NCI-H460 (cell line): ENCODE measurements at places on chromosomes 11 and 22.

DNA sequence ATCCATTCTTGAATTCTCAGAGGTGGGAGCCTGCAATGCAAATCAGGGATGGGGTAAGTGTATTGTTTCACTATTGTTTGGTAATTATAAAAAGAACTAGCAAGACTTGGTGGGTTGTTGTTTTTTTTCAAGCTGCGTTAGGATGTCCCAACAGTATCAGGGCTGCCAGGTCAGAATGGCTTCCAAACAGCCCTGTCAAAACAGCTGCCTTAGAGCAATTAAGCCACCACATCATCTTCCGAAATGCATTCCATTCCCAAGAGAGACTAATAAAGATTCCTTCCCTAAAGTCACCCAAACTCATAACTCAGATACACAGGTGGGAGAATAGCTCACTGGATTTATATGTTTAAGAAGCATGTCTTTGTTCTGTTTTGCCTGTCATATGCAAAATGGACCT, 23.5 kb downstream of the BBOX1 start:
- DNase-seq: no peak

DNA sequence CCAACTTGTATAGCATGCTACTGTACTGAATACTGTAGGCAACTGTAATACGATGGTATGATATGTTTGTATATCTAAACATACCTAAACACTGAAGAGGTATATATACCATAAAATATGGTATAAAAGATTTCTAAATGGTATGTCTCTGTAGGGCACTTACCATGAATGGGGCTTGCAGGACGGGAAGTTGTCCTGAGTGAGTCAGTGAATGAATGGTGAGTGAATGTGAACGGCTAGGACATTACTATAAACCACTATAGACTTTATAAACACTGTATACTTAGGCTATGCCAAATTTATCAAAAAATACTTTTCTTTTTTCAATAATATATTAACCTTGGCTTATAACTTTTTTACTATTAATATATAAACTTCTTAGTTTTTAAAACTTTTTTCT, 66.8 kb downstream of the ZC3H12C start:
- no peak for DNase-seq

- no peak for DNase-seq
Measured at GRCh38 chr22:41152902-41153301, 52.2 kb upstream of the L3MBTL2 start.

GRCh38 chr11:113470233-113470632, 5.0 kb downstream of the DRD2 start:
- DNase-seq: no peak

GRCh38 chr11:16028419-16028818, 327.9 kb downstream of the SOX6 start:
- DNase-seq: peak; percentile 26

DNA sequence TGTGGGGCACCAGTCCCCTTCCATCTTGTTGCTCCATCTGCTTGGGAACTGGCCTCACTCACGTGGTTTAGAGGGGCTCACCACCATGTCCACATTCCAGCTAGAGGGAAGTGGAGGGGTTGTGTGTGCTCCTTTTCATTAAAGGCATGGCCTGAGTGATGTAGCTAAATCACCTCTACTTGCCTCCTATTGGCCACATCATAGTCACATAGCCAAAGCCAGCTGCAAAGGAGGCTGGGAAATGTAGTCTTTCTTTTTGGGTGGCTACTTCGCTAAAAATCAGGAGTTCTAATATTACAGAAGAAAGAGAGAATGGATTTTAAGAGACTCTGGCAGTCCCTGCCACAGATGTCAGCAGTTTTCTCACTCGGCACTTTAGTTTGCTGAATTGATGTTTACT, 63.0 kb upstream of the ALX4 start:
- DNase-seq: no peak

DNA sequence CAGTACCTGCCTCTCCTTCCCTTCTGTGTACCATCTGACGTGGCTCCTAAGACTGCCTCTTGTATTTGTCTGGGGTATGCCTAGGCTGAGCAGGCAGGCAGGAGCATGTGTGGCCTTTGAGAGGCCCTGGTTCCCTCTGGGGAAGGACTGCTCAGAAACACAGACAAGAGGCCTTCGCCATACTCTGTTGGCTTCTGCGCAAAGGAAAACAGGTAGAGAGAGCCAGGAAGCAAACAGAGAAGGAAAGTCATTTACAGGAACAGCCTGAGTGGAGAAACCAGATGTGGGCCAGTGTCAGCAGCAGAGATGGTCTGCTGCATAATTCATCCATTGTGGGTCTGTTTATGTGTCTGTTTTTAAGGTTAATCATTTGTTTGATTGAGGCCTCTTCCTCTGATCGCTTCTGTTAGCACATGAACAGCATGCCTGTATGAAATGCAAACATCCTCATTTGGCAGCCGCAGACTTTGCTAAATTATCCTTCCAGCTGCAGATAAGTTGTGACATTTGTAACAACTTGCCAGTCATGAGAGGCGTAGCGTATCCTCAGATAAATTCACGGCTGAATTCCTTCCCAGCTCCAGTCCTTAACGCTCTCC, 119.4 kb downstream of the GALNT18 start:
- no peak for DNase-seq

DNA sequence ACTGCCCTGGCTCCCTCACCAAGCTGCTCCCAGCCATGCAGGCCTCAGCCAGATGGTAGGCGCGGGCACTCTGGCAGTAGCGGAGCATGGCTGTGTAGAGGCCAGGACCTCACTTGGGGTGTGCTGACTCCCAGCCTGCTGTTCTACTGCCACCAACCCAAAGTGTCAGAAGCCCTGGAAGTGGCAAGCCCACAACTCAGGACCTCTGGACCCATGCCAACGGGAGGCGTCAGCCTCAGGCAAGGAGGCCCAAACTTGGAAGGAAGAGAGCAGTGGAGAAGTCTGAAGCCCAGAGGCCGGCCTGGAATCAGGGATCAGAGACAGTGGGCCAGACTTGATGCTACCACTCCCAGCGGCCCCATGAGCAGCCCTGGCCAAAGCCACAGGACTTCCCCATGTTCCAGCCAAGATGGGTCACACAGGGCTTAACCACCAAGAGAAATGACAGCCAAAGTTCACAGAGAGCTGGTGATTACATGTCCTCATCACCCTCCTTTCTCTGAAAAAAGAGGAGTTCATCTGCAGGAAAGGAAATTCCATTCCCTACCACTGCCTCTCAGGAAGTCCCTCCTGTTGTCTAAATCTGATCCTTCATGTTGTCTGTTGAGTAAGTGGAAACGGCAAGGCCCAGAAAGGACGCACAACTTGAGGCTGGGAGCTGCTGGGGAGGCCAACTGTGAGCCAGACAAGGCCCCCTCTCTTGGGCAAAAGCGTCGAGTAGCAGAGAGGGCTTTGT, 4.4 kb downstream of the ARRB1 start:
- no peak for DNase-seq

DNA sequence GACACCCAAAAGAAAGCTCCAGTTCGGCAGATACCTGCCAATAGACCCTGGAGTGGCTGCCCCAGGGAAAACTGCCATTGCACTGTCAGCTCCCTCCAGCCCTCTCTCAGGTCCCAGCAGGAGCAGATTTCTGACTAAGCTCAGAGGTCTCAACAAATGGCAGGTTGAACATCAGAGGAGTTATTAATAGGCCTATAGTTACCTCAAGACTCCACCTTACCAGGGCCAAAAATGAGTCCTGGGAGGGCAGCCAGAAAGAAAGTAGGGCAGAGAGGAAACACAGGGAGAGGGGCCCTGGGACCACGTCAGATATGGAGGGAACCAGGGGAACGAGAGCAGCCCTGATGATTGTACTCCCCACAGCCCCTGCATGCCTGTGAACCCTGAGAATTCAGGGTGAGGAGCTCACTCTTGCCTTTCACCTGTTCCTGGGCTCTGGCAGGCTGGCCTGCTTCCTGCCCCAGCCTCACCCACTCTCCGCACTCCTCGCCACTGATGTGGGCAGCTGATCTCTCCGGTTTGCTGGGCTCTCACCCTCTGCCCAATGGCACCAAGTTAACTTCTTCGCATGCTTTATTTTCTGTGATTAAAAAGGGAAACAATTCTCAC, 4.3 kb upstream of the RGL4 start:
- DNase-seq: no peak

GRCh38 chr11:111153194-111153593, 92.3 kb upstream of the POU2AF2 start:
- DNase-seq: no peak

GRCh38 chr11:67584881-67585873, 1.6 kb downstream of the GSTP1 start:
- DNase-seq: no peak

GRCh38 chr11:17459236-17459896, 17.3 kb downstream of the ABCC8 start:
- no peak for DNase-seq

GRCh38 chr11:2122222-2122906, 16.8 kb downstream of the IGF2 start:
- no peak for DNase-seq

DNA sequence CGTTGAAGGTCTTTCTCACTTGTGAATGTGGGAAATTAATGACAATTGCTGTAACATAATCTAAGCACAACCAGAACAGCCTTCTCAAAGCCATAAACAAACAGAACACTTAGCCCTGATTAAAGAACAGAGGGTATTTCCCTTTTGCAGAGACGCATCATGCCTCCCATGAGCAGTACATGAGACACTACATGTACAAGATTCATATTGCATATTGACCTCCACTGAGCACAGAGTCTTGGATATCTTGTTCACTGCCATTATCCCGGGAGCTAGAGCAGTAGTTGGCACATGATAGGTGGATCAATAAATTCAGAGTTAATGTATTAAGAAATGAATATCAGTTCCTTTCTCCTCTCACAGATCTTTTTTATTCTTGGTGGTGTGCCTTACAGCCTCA, 1194.3 kb upstream of the TENM4 start:
- no peak for DNase-seq

GRCh38 chr11:120024046-120024445, 113.9 kb downstream of the TRIM29 start:
- DNase-seq: no peak

DNA sequence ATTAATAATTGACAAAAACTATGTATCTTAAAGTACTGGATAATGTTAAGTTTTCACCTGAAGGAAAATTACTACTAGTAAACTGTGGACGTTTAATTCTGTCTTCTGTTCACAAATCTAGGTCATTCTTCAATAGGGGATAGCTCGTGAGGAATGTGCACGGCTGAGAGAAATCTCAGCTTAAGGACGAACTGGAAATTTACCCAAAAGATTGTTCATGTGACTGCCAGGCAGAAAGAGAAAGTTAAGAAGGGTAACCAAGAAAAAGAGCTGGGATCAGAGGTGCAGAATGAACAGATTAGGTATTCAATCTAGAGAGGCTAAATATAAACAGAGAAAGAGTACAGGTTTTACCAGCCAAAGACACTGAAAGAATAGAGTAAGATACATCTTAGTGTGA, 245.3 kb downstream of the CASP12 start:
- DNase-seq: no peak

DNA sequence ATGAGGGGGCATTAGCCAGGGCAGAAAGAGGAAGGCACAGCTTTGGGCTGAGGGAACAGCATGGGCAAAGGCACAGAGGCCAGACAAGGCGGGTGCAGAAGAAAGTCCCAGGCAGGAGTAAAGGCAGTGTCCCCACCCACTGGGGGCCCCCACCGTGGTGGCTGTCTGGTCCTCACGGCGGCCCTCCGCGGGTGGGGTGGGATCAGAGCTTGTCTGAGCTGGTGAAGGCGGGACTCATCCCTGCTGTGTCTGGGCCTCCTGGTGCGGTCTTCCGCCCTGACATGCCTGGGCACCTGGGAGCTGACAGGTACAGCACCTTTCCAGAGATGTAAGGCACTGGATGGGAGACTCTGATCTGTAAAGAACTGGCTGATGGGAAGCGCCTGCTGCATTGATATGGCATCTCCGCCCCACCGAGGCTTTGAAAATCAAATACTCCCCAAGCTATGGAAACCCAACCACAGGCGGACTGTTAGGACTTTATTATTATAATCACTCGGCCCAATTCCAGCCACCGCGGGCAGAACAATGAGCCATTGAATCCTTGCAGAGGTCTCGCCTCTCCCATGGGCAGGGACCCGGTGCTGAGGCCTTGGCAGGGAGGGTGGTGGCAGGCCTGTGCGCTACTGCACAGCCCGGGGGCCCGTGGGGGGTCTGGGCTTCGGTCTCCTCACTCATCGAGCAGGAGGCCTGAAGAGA, 14.2 kb upstream of the GNB1L start:
- DNase-seq: no peak

DNA sequence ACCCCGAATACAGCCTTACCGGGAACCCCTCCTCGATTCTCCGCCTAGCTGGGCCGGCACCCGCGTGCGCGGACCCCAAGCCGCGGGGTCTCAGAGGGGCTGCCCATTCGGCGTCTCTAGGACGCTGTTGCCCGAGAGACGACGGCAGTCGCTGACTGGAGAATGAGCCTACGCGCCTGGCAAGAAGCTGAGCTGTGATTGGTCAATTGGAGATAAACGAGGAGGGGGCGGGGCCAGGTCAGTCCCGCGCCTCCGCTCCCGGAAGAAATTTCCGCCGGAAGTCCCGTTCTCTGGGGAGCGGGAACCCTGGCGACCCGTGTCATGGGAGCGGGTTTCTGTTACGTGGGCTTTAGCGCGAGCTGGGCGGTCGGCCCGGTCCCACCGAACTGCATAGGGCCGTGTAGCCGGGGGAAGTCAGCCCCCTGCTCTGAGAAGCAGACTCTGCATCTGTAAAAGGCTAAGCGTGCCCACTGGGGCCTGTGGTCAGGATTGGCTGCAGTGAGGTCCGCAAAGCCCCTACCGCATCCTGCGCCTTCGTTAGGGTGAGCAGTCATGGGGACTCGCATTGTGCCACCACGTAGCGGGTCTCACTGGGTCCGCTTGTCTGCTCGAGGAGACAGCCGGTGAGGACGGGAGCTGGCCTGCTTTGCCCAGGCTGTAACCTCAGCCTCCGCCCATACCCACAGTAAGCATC, at the start of gene EFCAB6:
EFCAB6 (minus strand) TSS at position 157 of the 694 bp plus-strand sequence. CDS start 29,987 bp downstream, outside the sequence.
- peak; percentile 84 for DNase-seq

GRCh38 chr11:3109921-3110706, 52.9 kb upstream of the CARS1 start:
- peak; percentile 32 for DNase-seq

DNA sequence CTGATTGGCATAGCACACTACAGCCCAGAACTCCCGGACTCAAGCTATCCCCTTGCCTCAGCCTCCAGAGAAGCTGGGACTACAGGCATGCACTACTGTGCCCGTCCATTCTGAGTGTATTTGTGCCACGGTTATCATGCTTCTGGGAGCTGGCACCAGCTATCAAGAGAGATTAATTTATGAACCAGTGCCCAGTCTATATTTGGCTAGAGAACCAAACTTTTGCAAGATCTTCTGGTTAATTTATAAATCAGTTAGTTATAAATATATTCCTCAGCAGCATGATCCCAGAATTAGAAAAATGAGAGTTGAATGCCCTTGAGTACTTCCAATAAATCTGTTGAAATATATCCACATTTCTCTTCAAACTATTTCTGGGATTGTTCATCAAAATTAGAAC, 67.5 kb upstream of the OR5AN1 start:
- no peak for DNase-seq

- DNase-seq: no peak
Measured at GRCh38 chr11:83020942-83021779, 50.5 kb downstream of the RAB30 start.

GRCh38 chr11:61163714-61164605, 2.7 kb upstream of the VPS37C start:
- no peak for DNase-seq

- no peak for DNase-seq
Measured at GRCh38 chr11:7527029-7527428, 13.2 kb downstream of the PPFIBP2 start.

GRCh38 chr22:32957200-32957803, 100.9 kb downstream of the SYN3 start:
- DNase-seq: no peak
